ENCODE measurements at places on chromosomes 5 and 9.
A peak's percentile ranks its signal among the peaks of the same experiment; 100 is the strongest.

- DNase-seq, result no peak
These were observed 509.2 kb downstream of the ZNF608 start for GRCh38 chr5:124237206-124237695.

- peak; percentile 62 for DNase-seq
These were observed 185.7 kb upstream of the IL12B start for GRCh38 chr5:159515909-159516415.

- DNase-seq, result no peak
These were observed 37.4 kb downstream of the TNFAIP8 start for GRCh38 chr5:119393201-119393691.

DNA sequence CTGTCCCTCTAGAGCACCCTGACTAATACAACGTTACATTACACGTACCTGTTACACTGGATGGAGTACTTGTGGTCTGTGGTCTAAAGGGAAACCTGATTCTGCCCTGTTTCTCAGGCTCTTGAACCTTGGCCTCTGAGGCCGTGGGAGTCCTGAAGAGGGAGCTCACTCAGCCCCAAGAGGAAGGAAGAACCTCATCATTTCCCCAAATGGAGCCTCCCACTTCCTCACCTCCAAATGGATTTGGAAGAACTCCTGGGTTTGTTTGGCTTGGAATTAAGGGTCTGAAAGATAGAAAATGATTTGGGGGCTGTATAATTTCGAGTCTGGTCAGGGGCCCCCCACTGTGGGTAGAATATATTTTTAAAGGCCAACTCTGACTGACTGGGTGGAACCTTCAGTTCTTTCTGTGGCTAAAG lies 200.2 kb downstream of the SEMA6A start:
- DNase-seq, result no peak

- DNase-seq, result peak; percentile 85
These were observed at the start of gene RMND5B for GRCh38 chr5:178130576-178131445. Gene RMND5B (plus strand): TSS chr5:178131014. CDS start chr5:178138120, 7,106 bp downstream.

- DNase-seq, result no peak
These were observed 138.9 kb downstream of the WDR41 start for GRCh38 chr5:77353251-77353650.

GRCh38 chr9:68595868-68596267 lies 55.2 kb upstream of the TMEM252 start:
- DNase-seq, result no peak

GRCh38 chr9:8733131-8733954 lies 933.8 kb upstream of the DMAC1 start:
- DNase-seq, result no peak

DNA sequence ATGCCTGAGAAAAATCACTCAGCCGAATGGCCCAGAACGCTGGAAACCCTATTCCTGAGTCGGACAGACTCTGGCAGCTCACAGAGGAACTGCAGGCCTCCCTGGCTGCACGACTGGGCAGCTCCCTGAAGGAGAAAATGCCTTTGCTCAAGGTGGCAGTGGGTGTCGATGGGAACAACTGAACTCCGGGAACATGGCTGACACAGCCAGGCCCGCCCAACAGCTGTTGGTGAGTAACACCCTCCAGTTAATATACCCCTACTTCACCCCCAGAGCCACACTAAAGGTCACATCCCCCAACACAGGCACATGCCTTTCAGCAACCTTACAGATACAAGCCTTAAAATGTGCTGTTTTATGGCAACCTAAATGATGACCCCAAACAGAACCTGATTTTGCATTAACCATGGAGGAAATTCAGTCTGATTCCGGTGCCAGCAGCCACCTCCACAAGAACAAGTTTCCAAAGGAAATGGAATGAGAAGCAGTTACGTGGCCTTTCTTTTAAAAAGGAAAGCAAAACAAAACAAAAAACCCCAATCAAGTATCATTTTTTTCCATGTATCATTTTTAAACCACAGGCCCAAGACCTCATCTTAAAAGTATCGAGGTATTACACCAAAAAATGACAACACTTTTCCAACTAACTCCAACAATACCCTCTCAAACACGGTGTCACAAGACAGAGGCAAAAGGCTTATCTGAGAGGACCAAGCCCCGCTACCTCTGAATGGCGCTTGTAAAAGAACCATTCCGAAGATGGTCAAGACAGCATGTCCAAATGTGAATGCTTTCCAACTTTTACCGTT lies 3.1 kb downstream of the KLF9 start:
- DNase-seq, result peak; percentile 53

DNA sequence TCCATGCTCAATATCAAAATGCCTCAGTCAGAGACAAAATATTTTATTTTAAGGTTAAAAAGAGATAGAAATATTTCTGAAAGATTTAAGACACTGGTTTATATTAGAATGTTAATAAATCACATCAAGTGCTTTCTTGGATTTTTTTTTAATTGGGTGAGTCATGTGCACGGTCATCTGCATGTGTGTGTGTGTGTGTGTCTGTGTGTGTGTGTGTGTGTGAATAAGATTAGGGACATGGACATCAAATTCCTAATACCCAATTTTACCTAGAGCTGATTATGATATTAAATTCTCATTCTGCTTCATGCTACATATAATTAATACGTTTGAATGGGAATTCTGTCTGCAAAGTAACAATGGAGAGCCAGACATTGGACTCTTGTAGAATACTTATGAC lies 122.9 kb downstream of the BASP1 start:
- DNase-seq, result no peak

GRCh38 chr9:135455401-135456030 lies 24.1 kb upstream of the PPP1R26 start:
- no peak for DNase-seq

DNA sequence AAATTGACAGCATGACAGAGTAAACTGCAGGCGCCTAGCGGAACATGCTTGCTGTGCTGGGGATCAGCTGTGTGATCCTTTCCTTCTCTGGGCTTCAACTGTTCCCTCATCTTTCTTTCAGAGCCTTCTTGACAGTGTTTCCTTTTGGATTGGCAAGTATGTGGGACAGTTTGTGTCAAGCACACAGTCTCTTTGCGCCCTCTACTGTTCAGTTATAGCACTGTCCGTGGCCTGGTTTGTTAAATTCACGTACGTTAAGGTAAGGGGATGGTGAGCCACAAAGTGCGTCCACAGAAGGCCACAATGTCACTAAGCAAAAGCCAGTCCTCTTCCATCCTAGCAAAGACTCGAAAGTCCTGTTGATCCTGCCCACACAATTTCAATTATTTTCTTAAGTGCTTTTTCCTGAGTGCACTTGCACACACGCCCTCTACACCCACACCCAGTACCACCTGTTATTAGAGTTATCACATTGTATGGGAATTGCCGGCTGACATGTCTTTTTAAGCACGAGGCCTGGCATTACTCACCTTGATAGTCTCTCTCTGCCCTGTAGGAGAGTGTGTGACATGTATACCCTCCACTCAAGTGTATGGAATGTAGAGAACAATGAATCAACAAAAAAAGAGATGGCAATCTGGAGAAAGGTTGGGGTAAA lies 22.5 kb upstream of the PTPN3 start:
- peak; percentile 35 for DNase-seq

- no peak for DNase-seq
These were observed 162.5 kb downstream of the NFIB start for GRCh38 chr9:14151451-14151850.

DNA sequence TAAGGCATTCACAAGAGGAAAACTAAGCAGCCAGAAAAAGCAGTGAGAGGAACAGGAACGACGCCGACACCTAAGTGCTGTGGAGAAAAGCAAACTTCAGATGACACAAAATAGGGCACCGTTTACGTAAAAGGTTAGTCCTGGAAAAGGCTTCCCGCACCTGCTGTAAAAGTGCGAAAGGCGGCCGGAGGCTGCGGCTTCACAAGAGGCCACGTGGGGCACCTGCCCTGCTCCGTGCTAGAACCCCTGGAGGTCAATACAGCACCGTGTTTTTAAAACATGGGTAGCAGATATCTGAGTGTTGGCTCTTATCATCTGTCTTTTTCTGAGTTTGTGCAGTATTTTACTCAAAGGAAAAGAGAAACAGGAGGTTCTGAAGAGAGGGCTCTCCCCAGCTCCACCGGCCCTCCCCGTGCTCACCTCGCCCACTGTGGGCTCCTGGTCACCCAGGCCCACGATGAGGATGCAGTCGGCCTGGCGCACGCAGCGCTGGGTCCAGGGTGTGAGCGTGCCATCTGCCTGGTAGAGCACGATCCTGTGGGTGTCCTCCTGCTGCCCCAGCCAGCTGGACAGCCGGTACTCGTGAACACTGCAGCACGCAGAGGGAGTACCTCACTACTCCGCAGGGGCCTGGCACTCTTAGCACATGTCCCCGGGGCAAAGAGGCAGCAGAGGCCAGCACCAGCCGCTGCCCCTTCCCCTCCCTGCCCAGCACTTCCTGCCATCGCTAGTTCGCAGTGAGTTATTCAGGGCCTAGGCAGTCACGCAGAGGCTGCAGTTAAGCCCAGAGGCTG lies 21.0 kb upstream of the NSMF start:
- DNase-seq, result no peak

- no peak for DNase-seq
These were observed 228.3 kb upstream of the TARS1 start for GRCh38 chr5:33212439-33212838.

DNA sequence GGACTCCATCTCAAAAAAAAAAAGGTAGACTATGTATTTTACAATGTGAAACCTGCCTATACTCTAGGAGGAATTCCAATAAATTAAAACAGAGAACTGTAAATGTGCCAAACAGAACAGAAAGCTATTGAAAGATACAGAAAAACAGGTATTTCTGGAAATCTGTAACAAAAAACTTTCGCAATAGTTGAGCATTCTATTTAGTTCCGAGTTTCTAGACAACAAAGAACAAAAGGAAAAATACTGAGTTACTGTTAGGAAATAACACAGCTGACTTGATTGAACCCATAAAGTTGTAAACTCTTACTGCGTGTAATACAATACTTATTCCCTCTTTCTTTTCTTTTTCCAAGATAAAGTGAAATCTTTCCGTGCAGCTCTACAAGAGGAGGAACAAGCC lies 18.6 kb downstream of the DIMT1 start:
- no peak for DNase-seq

- no peak for DNase-seq
These were observed 158.0 kb downstream of the BAAT start for GRCh38 chr9:101226803-101227202.

DNA sequence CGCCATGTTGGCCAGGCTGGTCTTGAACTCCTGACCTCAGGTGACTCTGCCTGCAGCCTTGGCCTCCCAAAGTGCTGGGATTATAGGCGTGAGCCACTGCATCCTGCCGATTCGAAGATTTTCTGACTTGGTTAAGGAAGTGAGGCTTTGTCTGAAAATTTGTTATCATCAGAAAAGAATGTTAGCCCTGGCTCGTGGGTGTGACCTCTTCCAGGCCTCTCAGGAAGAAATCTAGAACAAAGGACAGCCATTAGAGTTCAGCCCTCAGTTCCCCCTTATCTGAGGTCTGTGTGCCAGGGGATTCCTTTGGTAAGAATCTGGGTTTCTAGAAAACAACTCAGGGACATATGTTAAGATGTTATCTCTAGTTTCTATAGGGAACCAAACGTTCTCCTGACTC lies 6.2 kb downstream of the OR2S2 start:
- no peak for DNase-seq

- DNase-seq, result no peak
These were observed 35.9 kb upstream of the FBP1 start for GRCh38 chr9:94675008-94675881.

DNA sequence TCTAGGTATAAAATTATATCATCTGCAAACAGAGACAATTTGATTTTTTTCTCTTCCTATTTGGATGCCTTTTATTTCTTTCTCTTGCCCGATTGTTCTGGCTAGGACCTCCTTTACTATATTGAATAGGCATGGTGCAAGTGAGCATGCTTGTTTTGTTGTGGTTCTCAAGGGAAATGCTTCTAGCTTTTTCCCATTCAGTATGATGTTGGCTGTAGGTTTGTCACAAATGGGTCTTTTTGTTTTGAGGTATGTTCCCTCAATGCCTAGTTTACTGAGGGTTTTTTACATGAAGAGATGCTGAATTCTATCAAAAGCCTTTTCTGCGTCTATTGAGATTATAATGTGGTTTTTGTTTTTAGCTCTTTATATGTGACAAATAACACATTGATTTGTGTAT lies 198.2 kb upstream of the GHR start:
- no peak for DNase-seq

DNA sequence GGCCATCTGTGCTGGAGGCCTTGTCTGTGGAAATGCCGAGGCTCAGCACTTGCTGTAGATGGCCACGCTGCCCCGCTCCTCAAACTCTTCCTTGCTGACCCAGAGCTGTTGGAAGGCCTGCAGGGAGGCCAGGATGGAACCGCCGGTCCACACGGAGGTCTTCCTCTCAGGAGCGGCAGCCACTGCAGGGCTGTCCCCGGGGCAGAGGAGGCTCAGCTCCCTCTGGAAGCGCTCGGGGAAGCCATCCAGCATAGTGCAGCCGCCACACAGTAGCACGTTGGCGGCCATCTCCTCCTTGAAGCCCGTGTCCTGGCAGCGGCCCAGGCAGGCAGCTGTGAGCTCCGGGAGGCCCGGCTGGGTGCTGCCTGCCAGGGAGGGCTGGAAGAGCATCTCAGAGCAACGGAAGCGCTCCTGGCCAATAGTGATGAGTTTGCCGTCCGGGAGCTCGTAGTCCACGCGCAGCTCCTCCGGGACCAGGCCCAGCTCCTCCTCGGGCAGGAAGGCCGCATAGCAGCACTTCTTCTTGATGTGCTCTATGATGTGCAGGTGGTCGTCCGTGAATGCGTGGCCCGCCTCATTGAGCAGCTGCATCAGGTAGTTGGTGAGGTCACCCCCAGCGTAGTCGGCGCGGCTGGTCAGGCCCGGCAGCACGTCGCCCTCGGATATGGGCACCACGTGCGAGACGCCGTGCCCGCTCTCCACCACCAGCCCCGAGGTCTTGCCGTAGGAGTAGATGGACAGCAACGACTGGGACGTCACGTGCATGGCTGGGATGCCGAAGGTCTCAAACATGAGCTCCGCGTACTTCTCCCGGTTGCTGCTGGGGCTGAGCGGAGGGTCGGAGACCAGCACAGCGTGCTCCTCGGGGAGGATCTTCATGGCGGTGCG lies 901 bp downstream of the ACTL7B start:
- no peak for DNase-seq

- no peak for DNase-seq
These were observed 68.1 kb upstream of the SIMC1 start for GRCh38 chr5:176170084-176170483.

DNA sequence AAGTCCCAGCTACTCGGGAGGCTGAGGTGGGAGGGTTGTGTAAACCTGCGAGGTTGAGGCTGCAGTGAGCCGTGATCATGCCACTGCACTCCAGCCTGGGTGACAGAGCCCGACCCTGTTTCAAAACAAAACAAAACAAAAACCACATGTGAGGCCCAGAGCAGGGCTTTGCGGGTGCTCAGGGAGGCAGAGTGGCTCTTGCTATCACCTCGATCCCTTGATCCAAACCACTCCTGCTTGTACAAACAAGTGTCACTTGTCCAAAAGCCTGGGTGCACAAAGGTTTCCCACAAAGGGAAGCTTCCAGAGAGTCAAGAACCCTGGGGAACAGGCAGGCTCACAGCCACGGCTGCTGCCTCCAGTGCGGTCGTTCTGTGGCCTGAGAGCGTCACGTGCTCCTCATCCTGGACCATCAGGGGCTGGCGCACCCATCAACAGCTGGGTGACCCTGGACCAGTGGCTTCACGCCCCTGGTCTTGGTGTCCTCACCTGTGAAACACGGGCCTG lies 162.7 kb downstream of the C9orf50 start:
- DNase-seq, result peak; percentile 69
